Activated B cell treated with CpG ODN at 0.5 μM for 24 hours (primary cell): ENCODE measurements at places on chromosomes 11 and 22.

DNA sequence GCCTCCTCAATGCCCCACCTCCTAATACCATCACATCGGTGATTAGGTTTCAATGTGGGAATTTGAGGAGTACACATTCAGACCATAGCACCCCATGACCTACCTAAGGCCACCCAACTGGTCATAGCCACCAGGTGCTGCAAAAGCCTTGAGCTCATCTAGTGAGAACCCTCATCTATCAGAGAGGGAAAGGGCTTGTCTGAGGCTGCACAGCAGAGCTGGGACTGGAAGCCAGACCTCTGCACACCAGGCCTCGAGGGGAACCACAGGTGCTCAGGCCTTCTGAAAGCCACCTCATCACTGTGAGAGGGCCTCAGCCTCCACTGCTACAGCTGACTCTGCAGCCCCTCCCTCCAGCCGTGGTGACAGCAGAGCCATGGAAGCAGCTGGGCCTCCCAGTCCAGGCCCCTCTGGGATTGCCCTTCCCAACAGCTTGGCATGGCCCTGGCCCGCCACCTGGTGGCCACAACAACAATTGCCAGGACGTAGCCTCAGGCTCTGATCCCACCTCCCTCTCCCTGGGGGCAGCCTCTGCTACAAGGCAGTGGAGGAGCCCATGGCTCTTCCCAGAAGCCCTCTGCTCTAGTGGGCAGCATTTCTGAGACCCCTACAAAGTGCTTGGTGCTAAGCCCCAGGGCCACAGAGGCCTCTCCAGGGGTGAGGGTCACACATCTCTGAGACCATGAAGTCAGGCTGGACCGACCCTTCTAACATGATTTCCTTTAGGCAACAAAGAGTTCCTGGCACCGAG is 41.0 kb upstream of the PRDM11 start:
- peak; percentile 63 for DNase-seq

- no peak for DNase-seq
Measured at GRCh38 chr22:44698531-44699421, 3.2 kb upstream of the PRR5 start.

GRCh38 chr11:65317025-65317786 is 2.5 kb downstream of the CDC42EP2 start:
- DNase-seq = no peak

GRCh38 chr22:20781272-20781990 is 7.5 kb downstream of the SERPIND1 start:
- no peak for DNase-seq

- DNase-seq = no peak
Measured at GRCh38 chr22:28027453-28028448, 108.7 kb upstream of the PITPNB start.

DNA sequence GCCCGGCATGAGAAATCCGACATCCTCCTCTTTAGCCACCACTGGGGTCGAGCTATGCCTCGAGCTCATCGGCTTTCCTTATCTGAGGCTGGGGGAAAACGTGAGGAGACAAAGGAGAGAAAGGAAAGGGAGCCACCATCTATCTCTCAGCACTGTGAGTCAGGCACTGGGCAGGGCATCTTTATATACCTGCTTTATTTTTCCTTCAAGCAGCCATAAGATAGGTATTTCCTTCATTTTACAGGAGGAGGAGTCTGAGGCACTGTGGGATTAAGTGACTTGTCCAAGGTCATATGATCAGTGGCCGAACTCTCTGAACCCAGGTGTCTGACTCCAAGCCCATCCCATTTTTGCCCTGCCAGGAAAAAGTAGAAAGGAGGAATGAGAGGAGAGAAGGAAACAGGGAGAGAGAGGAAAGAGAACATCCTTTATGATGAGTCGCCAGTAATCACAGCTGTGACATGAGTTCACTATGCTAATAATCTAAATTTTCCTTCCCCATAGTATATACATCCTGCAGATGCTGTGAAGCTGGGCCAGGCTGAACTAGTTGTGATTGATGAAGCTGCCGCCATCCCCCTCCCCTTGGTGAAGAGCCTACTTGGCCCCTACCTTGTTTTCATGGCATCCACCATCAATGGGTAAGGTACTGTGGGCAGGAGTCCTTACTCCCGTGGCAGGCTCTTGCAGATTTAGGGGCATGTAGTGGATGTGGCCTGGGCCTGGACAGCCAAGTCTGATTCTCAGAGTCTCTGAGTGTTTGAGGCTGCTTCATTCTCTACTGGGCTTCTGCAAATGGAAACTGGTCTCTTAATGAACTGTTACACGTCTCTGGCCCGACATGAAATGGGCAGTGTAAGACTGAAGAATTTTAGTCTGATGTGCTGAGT is 21.8 kb downstream of the NAT10 start:
- no peak for DNase-seq

GRCh38 chr11:18061351-18061750 is 15.3 kb upstream of the TPH1 start:
- no peak for DNase-seq
